ENCODE measurements at places on chromosomes 2 and 18. TPM values are rescaled to one million over a fixed set of nuclear protein-coding genes. Genes with fewer than 3 reads are reported as not detected.

DNA sequence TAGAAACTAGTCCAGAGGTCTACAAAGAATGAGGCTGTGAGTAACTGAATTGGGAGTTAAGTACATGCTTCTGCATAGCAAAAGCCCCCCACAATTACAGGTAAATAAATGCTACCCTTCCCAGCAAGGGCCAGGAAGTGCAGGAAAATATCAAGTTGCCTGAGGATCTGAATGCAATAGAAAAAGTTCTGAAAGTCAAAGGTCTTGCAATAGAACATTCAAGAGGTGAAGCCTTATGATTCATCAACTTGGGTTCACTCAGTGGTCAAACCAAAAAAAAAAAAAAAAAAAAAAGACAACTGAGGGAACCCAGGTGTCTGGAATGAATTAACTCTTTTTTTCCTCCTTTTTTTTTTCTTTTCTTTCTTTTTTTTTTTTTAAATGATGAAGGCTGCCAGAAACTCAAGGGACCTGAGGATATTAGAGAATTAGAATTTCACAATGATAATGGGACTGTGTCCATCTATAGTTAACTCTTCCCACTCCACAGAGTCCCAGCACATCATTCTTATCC, 42.9 kb upstream of the RFX8 start:
- no peak for DNase-seq

DNA sequence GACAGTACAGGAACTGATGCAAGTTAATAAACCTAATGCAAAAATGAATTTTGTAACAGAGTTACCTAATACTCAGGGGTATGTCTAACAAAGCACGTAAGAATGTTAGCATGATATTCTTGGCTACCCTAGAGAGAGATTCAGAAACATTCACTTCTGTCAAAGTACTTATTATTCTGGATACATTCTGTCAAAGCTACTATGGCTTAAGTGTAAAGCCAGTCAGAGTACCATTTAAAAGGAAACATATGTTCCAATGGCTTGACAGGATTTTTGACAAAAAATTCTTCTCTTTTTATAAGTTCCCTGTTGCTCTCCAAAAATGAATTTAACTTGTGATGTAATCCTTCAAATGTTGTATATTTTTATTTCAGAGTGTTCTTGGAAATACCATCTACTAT, 85.5 kb downstream of the PIGN start:
- DNase-seq = no peak

DNA sequence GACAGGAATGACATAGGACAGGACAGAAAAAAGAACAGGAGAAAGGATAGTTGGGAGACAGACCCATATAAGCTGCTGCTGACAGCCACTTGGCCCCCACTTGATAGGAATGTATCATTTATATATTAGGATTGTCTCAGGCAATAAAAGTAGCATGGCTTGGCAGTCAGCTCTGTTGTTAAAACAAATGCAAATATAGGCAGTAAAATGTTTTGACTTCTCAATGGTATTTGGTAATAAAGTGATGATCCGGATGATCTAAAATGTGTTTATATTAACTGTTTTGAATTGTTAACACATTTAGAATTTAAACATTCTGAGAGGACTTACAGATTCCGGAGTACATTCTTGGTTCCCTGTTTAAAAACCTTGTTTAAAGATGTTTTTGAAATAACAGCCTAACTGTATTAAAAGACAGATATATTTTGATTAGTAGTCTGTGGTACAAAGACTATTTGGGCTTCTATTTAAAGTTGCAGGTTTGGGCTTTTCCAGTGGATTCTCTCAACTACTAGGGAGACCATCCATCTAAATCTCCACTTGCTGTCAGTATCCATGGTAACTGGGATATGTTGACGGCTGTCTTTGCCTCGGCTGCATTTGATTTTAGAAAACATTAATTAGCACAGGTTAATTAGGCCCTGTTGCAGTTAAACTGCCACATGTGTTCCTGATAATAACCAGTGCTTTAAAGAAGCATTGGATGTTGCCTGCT, 147.6 kb downstream of the ESCO1 start:
- no peak for DNase-seq

GRCh38 chr2:119772128-119772527, 12.4 kb downstream of the PTPN4 start:
- DNase-seq = no peak

Gene SPDYA
- total RNA-seq = 0.76 TPM

Gene CNTNAP5
- total RNA-seq = 0.25 TPM

GRCh38 chr2:216236486-216236885, 127.3 kb downstream of the XRCC5 start:
- no peak for DNase-seq

Gene OTOS
- not detected for total RNA-seq

- DNase-seq = no peak
Observed at GRCh38 chr18:4831791-4832375, 365.2 kb downstream of the AKAIN1 start.

DNA sequence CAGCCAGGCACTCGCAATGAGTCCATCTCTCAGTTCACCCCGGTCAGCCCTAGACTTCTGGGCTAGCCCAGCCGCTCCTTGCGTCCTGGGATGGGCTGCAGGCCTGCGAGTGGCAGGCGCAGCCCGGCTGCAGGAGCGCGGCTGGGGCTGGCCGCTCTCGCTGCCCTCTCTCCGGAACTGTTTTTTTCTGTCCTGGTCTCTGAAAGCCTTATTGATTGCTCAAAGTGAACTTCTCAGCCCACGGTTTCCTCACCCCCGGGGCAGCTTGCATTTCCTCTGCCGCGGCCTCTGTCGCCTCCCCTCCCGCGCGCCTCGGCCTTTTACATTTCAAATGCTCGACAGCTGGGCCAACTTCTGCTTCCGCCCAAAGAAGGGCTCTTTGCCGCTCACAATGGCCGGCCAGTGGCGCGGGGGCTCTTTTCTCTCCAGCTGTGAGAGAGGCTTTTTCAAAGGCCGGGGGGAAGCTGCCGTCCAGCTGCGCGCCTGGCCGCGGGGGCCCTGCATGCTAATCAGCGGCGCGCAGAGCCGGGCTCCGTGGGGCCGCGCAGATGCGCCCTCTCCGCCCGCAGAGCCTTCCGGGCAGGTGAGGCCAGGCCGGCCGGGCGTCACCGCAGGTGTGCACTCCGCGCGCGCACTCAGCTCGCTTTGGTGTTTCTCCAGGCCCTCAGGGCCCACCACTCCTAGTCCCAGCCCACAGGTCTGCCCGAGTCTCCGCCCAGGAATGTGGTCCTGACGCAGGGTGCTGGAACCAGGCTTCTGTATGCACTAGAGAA, 513.8 kb downstream of the RNF144A start:
- no peak for DNase-seq

All from Karpas-422 (cell line).